Activated T-helper 2 cell treated with anti-CD3 and anti-CD28 coated beads, Interferon-gamma antibody, Interleukin-2, Interleukin-4, amounts not matched to agents 10 μg/mL and 5 μg/mL and 100 μg/mL, durations not matched to agents 14 hours and 24 hours and 36 hours (primary cell): ENCODE measurements at places on chromosomes 1 and 21.

DNA sequence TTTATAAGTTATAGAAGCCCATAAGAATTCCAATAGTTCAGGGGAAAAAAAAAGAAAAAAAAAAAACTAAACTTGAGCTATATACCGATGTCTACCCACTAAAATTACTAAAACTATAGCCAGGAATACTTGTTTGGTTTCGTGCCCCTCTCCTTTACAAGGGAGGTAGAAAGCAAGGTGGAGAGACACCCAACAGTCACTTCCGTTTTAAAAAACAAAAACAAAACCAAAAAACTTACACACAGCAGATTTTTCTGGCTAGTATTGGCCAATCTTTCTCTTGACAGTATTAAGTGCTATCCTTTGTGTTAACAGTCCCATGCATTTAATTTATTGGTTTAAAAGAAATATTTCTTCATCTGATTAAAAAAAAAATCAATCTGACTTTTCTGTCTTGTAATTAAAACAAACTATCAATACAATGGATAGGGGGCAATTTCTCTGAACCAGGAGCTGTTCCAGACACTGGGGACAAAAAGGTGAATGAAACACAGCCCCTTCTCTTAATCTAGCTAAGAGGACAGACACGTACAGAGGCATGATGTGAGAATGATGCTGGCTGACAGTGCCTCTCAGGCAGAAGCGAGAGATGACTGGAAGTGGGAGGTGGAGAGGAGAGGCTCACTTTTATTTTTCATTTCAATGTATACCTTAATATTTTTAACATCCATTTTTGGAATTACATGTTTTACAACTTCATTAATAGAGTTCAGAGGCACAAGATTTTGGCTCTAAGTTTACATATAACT lies 214.8 kb downstream of the RERE start:
- DNase-seq: peak; percentile 21

DNA sequence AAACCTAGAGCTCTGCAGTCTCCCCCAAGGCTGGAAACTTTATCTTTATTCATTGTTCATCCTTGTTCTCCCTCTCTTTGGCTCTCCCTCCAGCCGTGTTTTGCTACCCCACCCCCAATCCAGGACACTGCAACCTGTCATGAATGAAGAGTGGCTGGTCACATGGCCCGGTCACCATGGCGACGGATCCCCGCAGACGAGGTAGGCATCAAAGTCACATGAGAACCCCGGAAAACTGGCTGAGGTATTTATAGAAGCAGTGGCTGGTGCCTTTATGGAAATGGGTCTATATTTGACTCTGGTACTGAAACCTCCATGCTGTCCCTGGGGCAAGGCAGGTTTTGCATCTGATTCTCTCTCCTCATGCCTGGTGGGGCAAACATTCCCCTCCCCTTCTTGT lies 13.4 kb upstream of the SLC6A17 start:
- peak; percentile 14 for DNase-seq

GRCh38 chr1:100927276-100927675 lies 31.4 kb downstream of the SLC30A7 start:
- DNase-seq: peak; percentile 49

DNA sequence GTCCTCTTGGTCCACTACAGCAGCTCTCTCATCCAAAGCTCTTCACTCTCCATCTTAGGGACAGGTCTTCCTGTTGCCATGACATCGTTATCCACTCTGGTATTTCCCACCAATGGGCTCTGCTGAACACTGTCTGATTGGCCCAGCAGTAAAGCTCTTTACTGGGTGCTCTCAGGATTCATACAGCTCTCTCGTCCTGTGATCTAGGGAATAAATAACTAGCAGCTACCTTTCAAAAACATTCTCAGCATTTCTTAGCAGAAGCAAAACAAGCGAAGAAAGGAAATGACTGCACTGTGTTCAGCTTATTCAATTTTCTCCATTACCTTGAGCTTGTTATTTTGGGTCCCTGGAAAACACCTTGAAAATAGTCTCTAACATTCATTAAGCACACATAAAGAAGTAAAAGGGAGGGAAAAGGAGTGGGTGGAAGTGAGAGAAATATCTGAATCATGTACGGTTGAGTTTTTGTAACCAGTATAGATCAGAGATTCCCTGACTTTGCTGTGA lies 163.4 kb upstream of the SGIP1 start:
- DNase-seq: no peak

- DNase-seq: peak; percentile 15
Observed at GRCh38 chr1:35929730-35930592, 944 bp upstream of the AGO3 start.

GRCh38 chr1:18288722-18289121 lies 181.1 kb downstream of the IGSF21 start:
- no peak for DNase-seq

DNA sequence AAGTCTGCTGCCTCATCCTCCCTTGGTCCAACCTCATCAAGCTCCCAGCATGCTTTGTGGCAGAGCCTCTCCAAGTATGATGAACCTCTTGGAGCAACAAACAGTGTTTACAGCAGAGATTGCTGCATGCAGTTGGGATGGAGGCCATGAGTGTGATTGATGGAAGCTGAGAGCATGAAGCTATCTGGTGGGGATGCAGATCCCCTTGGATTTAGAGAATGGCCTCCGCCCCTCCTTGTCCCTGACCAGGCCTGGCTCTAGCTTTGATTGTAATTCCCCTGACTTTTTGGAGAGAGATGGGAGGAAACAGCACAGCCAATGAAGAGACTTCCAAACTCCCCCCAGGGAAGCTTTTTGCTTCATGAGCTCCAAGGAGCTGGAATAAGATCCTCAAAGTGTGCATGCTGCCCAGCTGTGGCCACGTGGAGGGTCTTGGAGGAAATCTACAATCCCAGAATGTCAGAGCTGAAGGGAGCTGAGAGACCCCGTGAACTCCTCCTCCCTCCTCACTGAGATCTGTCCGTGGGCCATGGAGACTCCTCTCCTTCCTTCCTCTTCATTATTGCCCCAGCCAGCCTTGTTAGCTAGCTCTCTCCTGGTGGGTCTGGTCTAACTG lies 165.3 kb upstream of the USP24 start:
- no peak for DNase-seq

GRCh38 chr1:201585093-201585483 lies 46.2 kb downstream of the NAV1 start:
- DNase-seq: no peak

DNA sequence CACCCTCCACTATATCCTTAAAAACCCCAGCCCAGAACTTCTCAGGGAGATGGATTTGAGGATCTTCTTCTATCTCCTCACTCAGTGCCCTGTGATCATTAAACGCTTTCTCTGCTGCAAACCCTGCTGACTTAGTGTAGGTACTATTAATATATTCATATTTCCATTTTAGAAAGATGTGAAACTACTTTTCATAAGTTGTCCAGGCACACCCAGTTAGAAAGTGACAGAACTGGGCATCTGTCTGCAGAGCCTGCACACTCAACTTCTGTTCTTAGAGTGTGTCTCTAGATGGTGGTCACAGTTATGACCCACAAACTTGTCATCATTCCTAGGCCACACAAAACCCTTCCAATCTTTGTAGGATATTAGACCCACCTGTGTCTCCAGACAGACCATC lies 55.0 kb downstream of the FCRL5 start:
- DNase-seq: no peak

GRCh38 chr1:153841463-153841994 lies 66.3 kb downstream of the SLC27A3 start:
- DNase-seq: no peak

DNA sequence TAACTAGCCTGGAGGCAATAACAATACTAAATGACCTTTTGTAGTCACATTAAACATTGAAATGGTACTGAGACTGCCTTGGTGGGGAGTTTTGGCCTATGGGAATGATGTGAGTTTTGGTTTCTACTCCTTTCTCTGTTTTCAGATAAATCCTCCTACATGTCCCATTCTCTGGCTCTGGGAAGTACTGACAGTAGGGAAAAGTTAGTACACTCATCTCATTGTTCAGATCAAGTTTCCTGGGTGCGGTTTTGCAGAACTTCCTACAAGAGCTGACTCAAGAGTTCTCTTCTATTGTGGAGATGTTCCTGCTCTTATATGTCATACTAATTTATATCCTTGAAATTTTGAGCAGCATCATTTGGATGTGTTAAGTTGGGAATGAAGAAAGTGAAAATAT lies 74.2 kb upstream of the MACF1 start:
- no peak for DNase-seq

DNA sequence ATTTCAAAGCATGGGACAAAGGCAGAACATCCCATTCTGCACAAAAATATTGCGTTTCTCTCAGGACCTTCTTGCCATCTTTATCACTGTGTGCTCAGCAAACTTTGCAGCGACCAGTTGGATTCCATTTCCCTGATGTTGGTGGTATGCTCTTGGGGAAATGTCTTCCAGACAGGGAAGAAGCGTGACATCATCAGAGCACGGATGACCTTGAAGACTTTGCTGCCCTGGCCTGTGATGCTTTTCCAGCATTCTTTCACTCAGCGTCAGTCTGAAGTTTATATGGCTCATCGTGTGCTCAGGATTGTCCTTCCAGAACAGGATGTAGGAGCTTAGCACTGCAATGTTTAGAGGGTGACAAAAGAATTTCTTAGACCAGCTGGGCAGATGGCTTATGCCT lies 131.4 kb upstream of the F3 start:
- no peak for DNase-seq

GRCh38 chr1:98005326-98006010 lies 84.6 kb upstream of the DPYD start:
- no peak for DNase-seq

DNA sequence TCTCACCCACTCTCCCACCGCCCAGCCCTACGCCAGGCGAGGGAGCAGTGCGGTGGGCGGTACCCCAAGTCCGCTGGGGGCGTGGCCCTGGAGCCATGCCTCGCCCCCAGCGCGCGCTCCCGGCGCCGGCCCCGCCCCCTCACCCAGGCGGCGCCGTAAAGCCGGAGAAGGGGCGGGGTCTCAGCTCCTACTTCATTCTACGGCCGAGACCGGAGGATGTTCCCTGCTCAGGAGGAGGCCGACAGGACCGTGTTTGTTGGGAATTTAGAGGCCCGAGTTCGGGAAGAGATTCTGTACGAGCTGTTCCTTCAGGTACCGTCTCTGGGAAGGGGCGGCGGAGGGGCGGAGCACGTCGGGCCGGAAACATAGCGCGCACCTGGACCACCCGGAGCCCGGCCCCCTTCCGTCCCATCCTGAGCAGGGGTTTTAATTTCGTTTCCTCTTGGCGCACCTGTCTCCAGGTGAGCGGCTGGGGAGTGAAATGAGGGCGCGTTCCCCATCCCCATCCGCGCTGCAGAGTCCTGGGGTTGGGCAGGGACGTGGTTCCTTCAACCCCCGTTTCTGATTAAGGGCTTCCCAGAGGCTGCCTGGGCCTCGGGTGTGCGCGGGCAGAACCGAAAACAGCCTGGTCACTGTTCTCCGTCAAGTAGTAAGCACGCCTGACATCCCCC lies at the start of gene RBM11:
TSS of gene RBM11 (plus strand) at position 187 of the 671 bp plus-strand sequence. CDS start at position 217, 30 bp downstream.
- DNase-seq: peak; percentile 62

DNA sequence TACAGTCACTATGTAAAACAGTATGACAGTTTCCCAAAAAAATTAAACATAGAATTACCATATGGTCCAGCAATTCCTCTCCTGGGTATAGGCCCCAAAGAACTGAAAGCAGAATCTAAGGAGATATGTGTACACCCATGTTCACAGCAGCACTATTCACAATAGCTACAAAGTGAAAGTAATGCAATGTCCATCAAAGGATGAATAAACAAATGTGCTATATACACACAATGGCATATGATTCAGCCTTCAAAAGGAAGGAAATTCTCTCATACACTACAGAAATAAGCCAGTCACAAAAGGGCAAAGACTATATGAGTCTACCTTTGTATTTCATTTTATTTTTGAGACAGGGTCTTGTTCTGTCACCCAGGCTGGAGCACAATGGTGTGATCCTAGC lies 120.4 kb downstream of the TOMM20 start:
- DNase-seq: no peak

- DNase-seq: no peak
Observed at GRCh38 chr1:113401728-113402127, 11.4 kb downstream of the MAGI3 start.

DNA sequence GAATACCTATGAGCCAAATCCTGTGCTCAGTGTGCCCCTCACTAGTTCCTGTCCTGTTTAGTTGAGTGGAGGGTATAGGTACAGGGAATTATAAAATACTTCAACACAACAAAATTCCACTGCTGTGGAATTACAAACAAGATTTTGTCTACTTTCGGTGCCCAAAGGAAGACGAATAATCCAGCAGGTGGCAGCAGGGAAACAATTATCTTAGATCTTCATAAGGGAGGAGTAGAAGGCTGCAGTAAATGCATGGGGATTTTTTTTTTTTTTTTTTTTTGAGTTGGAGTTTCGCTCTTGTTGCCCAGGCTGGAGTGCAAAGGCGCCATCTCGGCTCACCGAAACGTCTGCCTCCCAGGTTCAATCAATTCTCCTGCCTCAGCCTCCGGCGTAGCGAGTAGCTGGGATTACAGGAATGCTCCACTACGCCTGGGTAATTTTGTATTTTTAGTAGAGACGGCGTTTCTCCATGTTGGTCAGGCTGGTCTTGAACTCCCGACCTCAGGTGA lies 2.0 kb upstream of the PIP5K1A start:
- DNase-seq: peak; percentile 34

DNA sequence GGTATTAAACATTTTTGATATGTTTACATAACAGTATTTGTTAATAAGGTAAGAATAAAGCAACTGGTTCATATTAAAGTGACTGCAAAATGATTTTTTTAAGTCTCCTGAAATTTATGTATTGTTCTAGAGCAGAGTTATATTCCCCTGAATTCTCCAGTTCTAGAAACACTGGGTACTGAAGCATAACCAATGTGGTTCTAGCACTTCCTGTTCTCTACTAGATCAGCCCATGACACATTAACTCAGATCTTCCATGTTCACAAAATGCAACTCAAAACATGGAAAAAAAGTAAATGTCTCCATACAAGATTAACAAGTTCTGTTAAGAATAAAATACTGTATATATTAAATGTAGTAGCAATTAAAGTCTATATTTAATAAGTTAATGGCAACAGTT lies 3.9 kb downstream of the NEGR1 start:
- no peak for DNase-seq

GRCh38 chr1:198922638-198923430 lies 284.0 kb downstream of the PTPRC start:
- DNase-seq: no peak

DNA sequence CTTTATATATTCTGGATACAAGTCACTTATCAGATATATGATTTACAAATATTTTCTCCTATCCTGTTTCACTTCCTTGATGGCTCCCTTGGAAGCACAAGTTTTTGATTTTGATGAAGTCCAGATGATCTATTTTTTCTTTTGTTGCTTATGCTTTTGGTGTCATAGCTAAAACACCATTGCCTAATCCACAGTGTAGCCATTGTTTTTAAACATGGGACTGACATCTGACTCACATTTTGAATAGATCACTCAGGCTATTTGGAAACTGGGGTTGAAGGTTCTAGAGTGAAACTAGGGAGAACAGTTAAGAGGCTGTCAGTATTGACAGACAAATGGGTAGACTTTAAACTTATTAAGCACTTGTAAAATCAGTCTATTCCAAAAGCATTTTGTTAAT lies 16.6 kb downstream of the AK4 start:
- DNase-seq: no peak

DNA sequence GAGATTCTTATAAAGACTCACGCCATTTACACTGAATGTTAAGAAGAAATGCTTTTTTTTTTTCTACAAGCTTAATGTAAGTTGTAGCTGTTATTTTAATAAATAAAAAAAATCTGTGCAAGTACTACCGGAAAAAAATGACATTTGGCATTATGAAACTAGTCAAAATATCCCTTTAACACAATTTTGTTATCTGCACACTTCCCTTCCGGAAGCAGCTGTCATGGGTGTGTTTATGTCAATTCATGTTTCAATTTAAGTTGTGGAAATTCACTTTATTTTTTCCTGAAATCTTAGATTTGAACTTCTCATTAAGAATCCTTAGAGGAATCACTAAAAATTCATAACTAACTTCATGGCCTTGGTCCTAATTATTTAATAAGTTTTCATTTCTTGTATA lies 308.1 kb downstream of the KCTD3 start:
- no peak for DNase-seq
